Activated naive CD4-positive, alpha-beta T cell treated with anti-CD3 and anti-CD28 coated beads, Interleukin-2, amount 10 ng/mL, durations not matched to agents 7 days and 5 days (primary cell): ENCODE measurements at places on chromosomes 7 and 10.
A peak's percentile ranks its signal among the peaks of the same experiment; 100 is the strongest.

- no peak for DNase-seq
These were observed 14.4 kb downstream of the SCIN start for GRCh38 chr7:12584930-12585329.

DNA sequence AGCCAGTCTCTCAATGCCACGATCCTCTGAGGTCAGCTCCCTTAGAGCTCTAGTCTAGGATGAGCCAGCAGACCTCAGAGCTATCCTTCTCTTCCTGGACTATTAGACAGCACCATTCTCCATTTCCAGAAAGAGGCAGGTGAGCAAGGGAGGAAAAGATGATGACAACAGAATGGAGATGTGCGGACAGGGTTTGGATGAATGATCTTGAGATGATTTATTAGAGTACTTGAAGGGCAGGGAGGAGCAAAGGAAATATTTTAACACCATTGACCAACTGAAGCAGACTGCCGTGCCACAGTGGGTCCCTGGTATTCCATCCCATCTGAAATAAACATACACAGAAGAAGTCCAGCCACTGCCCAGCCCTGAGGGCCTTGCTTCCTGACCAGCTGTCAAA lies 94.3 kb downstream of the CFAP58 start:
- DNase-seq = no peak

- no peak for DNase-seq
These were observed 107.9 kb upstream of the LRGUK start for GRCh38 chr7:134019251-134019650.

- peak; percentile 39 for DNase-seq
These were observed 517 bp downstream of the SRGN start for GRCh38 chr10:69088471-69088769.

DNA sequence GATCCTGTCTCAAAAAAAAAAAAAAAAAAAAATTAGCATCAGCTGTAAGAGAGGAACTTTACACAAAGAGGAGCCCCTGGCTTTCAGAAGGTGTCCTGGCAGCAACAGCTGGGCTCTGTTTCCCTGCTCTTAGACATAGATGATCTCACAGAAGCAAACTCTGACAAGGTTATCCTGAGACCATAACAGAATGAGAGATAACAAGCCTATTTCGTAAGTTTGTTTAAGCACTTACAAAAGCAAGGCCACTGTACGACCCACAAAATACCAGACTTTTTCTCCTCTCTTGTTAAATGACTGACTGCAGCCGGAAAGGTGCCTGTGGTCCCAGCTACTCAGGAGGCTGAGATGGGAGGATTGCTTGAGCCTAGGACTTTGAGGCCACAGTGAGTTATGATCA lies 33.3 kb upstream of the OTUD1 start:
- DNase-seq = no peak

DNA sequence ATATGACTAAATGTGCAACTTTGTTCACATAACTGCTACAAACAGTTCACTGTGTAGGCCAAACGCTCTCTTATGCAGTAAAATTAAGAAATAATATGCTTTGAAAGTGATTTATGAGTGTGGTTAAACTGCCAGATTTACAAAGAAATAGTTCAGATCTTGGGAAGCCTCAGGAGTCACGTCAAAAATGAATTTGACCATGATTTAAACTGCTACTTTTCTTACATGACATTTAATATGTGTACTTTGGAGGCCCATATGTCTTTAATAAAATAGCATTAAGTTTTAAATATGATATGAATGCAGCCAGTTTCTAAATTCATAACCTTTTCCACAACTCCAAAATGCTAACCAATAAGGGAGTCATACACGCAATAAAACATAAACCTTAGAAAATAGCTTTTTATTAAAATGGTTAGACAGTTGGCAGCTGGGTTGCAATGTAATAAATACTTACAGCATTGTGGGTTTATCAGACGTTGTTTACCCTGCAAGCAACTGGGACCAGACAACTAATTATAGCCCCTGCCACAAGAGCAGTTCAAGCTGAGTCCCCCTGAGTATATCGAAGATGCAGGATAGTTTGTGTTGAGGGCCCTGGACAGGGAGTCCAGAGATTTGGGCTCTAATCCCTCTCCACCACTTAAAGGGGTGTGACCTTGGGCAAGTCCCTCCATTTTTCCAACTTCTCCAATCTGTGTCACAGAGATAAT lies 640.4 kb downstream of the LRMDA start:
- no peak for DNase-seq

DNA sequence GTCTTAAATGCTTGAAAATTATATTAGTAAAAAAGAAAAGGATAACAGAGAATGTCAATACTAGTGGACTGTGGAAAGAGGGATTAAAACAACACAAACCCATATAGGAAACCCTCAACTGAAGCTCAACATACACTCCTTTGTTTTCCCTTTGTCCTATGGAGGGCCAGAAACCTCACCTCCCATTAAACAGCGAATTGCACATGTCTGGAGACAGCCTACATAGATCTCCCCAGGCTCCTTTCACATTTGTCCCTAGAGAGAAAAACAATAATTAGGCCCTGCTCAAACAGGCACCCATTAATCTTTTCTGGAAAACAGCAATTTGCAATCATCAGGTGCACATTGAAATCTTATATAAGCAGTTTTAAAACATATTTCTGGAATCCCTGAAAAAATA lies 87.6 kb upstream of the SEMA3D start:
- DNase-seq = no peak

- DNase-seq = no peak
These were observed 133.3 kb upstream of the PODXL start for GRCh38 chr7:131689662-131690234.

- no peak for DNase-seq
These were observed 85.1 kb downstream of the FAM204A start for GRCh38 chr10:118256825-118257570.

DNA sequence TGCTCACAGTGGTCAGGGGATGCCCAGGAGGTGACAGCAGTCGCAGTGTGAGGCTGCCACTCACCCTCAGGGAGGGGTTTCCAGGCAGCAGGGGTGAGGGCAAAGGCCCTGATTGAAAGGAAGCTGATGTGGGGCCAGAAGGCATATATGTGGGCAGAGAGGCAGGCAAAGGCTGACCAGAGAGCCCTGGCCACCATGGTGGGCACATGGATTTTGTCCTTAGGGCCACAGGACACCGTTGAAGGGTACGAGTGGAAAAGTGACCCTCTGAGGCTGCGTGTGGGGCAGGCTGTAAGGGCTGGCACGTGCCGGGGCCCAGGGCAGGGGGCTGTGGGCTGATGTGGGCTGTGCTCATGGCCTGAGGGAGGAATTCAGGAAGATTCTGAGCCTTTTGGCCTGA lies 57.5 kb upstream of the ZNF32 start:
- DNase-seq = no peak

- DNase-seq = no peak
These were observed 75.4 kb downstream of the CFTR start for GRCh38 chr7:117555260-117555659.

DNA sequence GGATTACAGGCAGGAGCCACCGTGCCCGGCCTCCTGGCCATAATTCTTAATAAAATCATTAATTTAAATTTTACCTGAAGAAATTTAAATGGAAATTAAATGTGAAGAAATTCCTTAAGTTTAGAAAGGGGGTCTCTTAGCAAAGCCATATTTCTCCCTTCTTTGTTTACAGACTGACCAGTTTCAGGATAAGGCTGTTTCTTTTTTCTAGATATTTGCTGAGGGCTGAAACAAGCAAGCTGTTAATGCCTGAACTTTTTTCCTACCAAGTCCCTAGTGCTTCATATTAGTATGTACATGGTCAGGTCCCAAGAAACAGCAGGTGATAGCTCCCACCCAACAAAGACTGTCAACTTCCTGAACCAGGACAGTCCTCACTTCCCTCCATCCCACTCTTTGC lies 18.1 kb upstream of the PDIA4 start:
- no peak for DNase-seq

DNA sequence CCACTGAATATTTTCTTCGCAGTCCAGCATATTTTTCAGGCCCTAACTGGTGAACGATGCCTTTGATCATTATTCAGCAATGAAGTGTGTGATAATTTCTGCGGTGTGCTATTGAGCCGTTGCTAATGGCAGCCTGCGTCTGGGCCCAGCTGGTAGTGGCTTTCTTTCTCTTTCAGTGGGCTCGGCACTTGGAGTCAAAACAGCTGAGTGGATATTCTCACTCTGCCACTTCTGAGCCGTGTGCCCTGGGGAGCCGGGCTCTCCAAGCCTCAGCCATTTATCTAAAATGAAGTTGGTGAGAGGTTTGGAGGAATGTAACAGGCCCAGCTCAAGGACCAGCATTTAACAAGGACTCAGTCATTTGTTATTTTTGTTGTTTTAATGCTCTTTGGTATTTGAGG lies 87.5 kb upstream of the IFRD1 start:
- no peak for DNase-seq

DNA sequence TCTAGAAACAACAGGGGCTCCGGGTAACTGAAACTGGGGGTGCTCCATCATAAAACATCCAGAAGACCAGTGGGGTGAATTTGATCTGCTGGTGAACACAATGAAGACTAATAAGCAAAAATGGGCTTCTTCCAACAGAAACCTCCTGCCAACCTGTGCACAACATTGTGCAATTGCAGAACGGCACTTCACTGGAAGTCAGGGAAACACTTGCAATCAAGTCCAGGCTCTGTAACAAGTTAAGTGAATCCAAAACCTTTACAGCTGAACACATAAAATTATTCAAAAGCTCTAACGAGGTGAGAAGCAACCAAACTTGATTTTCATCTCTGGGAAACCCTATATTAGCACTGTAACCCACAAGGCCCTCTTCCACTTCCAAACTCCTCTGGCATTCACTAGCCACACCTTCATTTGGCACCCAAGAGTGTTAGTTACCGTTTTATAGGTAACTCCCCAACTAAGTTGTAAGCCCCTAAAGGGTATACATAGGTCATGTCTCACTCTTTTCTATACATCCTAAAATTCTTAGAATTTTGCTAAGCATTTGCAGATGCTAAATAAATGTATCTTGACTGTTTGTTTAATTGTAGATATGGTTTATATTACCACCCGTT lies 22.0 kb downstream of the IMMP2L start:
- no peak for DNase-seq

DNA sequence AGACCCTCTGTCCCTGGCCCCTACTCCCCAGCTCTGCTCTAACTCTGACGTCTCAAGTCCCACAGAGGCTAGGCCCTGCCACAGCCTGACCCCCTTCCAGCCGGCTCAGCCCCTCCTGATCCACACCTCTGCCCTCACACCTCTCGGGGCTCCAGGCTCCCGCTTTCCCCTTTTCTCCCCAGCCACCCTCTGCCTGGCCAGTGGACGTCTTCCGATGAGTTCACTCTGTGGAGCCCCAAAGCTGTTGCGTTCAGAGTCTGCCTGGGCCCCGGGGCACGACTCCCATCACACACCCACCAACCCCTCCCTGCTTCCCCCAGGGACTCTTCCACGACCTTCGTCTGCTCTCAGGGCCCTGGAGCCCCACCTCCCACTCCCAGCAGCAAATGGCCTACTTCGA lies 18.4 kb upstream of the TBRG4 start:
- DNase-seq = no peak

GRCh38 chr7:74475243-74475986 lies 21.7 kb downstream of the GTF2IRD1 start:
- no peak for DNase-seq

GRCh38 chr10:70838270-70838805 lies 22.6 kb downstream of the SGPL1 start:
- no peak for DNase-seq
